ENCODE measurements at places on chromosomes 12 and 14. TPM values are rescaled to one million over a fixed set of nuclear protein-coding genes. Genes with fewer than 3 reads are reported as not detected.

Gene HSPB8
- total RNA-seq, result 57.0 TPM

Gene PPP2R5C
- 131 TPM for total RNA-seq

Gene INHBE
- total RNA-seq, result not detected

Gene KRT3
- total RNA-seq, result not detected

Gene TDRD9
- total RNA-seq, result 6.2 TPM

Data from upper lobe of left lung (tissue), 6 donors.